ENCODE measurements at places on chromosomes 3 and 15. TPM values are rescaled to one million over a fixed set of nuclear protein-coding genes. Genes with fewer than 3 reads are reported as not detected.

- DNase-seq = no peak
Observed at GRCh38 chr15:79673416-79674123, 223.2 kb downstream of the MTHFS start.

GRCh38 chr3:70712449-70713082 is 400.1 kb upstream of the MDFIC2 start:
- no peak for DNase-seq

Gene CDHR4
- not detected for total RNA-seq

Gene SLC25A36
- total RNA-seq = 150 TPM
